GM23338 (cell line): ENCODE measurements at places on chromosomes 2 and 18. TPM values are rescaled to one million over a fixed set of nuclear protein-coding genes. Genes with fewer than 3 reads are reported as not detected.

PJVK gene
- 2.1 and 3.0 TPM in 2 replicates for total RNA-seq

REG1B gene
- not detected in 2 replicates for total RNA-seq

TXNDC2 gene
- total RNA-seq, result not detected in 2 replicates

PKP4 gene
- 66.7 and 92.3 TPM in 2 replicates for total RNA-seq

FEV gene
- not detected in 2 replicates for total RNA-seq

OSGEPL1 gene
- total RNA-seq, result 19.9 and 23.1 TPM in 2 replicates

PSMG2 gene
- 87.8 and 93.9 TPM in 2 replicates for total RNA-seq

RAPGEF4 gene
- 1.9 and 4.7 TPM in 2 replicates for total RNA-seq

SRSF7 gene
- total RNA-seq, result 251 and 274 TPM in 2 replicates

SPATA3 gene
- total RNA-seq, result not detected in 2 replicates

MPHOSPH10 gene
- 23.8 and 24.9 TPM in 2 replicates for total RNA-seq

GAREM2 gene
- 20.8 and 23.8 TPM in 2 replicates for total RNA-seq

SRBD1 gene
- 44.3 and 46.3 TPM in 2 replicates for total RNA-seq

- H3K4me3 ChIP-seq, result no peak overlapping the region
- no peak for DNase-seq
- no peaks in the 10 kb centered on the region for H3K27me3 ChIP-seq
- no peak overlapping the region for H3K27ac ChIP-seq
- no peaks in the 10 kb centered on the region for H3K36me3 ChIP-seq
Measured at GRCh38 chr2:3326182-3326537, 51.5 kb downstream of the EIPR1 start.

DNA sequence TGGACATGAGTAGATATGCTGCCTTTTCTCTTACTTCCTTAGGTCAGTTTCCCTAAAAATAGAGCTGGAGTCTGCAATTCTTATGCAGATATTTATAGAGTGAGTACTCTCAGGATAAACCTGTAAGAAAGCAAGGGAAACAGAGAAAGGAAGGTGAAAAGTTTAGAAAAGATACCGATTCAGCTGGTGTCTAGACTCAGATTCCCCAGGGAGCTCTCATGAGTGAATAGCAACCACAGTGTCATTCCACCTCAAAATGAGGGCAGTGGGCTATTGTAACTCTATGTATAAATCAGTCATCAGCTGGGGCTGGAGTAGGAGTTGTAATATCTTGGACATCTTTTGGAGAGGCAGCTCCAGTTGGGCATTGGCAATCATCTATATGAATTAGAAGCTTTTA is 1485.1 kb upstream of the TMEFF2 start:
- no peak overlapping the region for H3K4me3 ChIP-seq
- H3K4me1 ChIP-seq, result peaks cover 6% of the 10 kb centered on the region; the same call in 1 of the 2 replicates
- peak; percentile 26 for DNase-seq
- no peaks in the 10 kb centered on the region for H3K27me3 ChIP-seq
- H3K36me3 ChIP-seq, result no peaks in the 10 kb centered on the region

- no peaks in the 10 kb centered on the region; the same call in 1 of the 2 replicates for H3K36me3 ChIP-seq
- H3K27me3 ChIP-seq, result no peaks in the 10 kb centered on the region
- no peak overlapping the region for H3K4me3 ChIP-seq
- no peak overlapping the region for H3K27ac ChIP-seq
Measured at GRCh38 chr2:240813231-240813921, 6.6 kb downstream of the KIF1A start.

DNA sequence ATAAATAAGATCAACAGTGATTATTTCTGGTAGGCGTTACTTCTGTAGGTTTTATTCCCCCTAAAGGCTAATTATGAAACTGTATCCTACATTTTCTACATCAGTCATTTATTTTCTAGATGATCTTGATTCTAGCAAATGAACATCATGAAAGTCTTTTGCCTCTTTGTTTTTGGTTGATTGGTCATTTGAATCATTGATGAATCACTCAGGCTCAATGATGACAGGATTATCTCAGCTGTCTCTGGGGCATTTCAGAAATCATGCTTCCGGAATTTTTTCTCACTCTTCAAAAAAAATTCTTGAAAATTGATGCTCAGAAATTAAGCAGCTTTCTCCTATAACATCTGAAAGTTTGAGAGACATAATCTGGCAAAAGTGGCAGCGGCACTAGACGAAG is 298.9 kb upstream of the TCF4 start:
- no peaks in the 10 kb centered on the region for H3K4me1 ChIP-seq
- H3K36me3 ChIP-seq, result no peaks in the 10 kb centered on the region
- H3K27me3 ChIP-seq, result no peaks in the 10 kb centered on the region
- no peak overlapping the region for H3K4me3 ChIP-seq
- no peak overlapping the region for H3K27ac ChIP-seq

DNA sequence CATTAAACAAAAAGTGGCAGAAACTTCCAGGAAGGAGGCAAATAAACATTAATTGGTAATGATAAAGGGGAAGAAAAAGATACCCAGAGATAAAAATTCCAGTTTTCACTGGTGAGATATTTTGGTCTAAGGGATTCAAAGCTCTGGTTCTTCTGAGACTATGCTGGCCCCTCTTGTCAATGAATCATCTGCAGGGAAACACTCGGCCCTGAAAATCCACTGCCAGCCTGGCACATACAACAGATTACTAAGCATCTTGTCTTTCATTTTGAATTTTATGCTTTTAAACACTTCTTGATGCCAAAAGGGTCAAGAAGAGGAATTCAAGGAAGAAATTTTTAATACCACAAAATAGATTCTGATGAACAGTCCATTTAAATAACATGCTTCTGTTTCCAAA is 1603.8 kb upstream of the ZEB2 start:
- H3K4me3 ChIP-seq, result no peak overlapping the region
- no peak overlapping the region for H3K27ac ChIP-seq
- no peak for DNase-seq
- no peaks in the 10 kb centered on the region for H3K27me3 ChIP-seq
- H3K4me1 ChIP-seq, result no peaks in the 10 kb centered on the region

DNA sequence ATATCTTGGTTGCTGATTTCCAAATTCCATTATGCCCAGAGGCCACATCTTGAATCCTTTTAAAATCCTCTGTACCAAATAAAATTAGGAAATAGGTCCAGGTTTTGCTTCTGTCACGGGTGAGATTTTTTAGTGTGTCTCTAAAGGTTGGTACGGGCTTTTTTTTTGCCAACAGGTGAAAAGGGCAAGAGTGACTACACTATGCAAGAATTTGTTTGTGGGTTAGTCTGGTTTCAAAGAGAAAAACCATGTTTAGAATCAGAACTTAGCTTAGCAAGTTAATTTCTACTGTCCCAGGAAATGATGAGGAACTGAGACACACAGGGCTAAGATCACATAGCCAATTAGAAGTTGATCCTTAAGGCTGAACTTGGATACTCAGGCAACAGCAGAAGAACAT is 41.7 kb downstream of the POLR1A start:
- H3K27me3 ChIP-seq, result no peaks in the 10 kb centered on the region
- DNase-seq, result no peak
- H3K4me3 ChIP-seq, result no peak overlapping the region
- H3K4me1 ChIP-seq, result no peaks in the 10 kb centered on the region

GRCh38 chr2:119422360-119423107 is 9.1 kb upstream of the TMEM37 start:
- 0 out of 2 replicates have a peak, but pooled peaks cover 3% of the 10 kb centered on the region for H3K27me3 ChIP-seq
- peaks cover 7% of the 10 kb centered on the region for H3K4me1 ChIP-seq
- no peak overlapping the region for H3K27ac ChIP-seq
- H3K36me3 ChIP-seq, result no peaks in the 10 kb centered on the region; the same call in 1 of the 2 replicates

- DNase-seq, result no peak
- H3K4me1 ChIP-seq, result no peaks in the 10 kb centered on the region
- H3K27me3 ChIP-seq, result no peaks in the 10 kb centered on the region
- H3K4me3 ChIP-seq, result no peak overlapping the region
- H3K27ac ChIP-seq, result no peak overlapping the region
Measured at GRCh38 chr2:19671916-19672315, 229.9 kb downstream of the TTC32 start.

- H3K27me3 ChIP-seq, result no peaks in the 10 kb centered on the region
- H3K36me3 ChIP-seq, result no peaks in the 10 kb centered on the region
- no peak for DNase-seq
- no peak overlapping the region for H3K27ac ChIP-seq
Measured at GRCh38 chr18:43992741-43993140, 687.9 kb upstream of the SETBP1 start.

GRCh38 chr2:179048099-179048498 is 1.8 kb downstream of the CCDC141 start:
- H3K4me3 ChIP-seq, result no peak overlapping the region
- H3K27me3 ChIP-seq, result no peaks in the 10 kb centered on the region
- H3K27ac ChIP-seq, result no peak overlapping the region
- H3K36me3 ChIP-seq, result 0 out of 2 replicates have a peak, but pooled peaks cover 9% of the 10 kb centered on the region

DNA sequence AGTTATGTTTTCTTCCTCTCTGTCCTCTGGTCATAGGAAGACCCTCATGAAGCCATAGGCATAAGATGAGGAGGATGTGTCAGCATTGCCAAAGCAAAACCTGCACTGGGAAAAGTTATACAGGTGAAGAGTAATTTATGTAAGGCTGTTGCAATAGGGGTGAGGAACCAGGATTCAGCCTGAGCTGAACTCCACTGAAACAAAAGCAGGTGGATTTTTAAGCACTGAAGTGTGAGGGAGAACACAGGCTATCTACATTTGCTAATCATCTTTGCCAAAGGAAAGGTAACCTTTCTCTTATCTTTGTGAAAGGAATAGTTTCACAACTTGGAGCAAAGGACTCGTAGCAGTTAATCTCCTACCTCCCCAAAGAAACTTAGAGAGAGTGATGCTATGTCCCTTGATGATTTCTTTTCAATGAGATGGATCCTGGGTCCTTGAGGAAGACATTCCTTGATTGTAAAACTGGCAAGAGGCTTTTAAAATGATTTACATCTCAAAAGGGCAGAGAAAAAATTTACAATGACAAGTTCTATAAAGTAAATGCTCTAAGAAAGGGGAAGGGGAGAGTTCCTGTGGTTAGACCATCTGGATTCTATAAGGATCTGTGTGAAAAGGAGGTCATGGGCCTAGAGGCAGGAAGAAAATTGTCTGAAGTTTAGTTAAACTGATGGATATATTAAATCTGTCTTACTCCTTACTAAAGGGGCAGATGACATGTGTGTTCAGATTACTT is 385.4 kb upstream of the CDH7 start:
- H3K27ac ChIP-seq, result peak overlapping the region; percentile 86
- H3K36me3 ChIP-seq, result no peaks in the 10 kb centered on the region
- peaks cover 20% of the 10 kb centered on the region for H3K4me1 ChIP-seq
- H3K4me3 ChIP-seq, result no peak overlapping the region

GRCh38 chr2:224248944-224249371 is 152.9 kb downstream of the FAM124B start:
- H3K27ac ChIP-seq, result no peak overlapping the region
- H3K36me3 ChIP-seq, result no peaks in the 10 kb centered on the region
- no peak for DNase-seq
- no peaks in the 10 kb centered on the region for H3K27me3 ChIP-seq

DNA sequence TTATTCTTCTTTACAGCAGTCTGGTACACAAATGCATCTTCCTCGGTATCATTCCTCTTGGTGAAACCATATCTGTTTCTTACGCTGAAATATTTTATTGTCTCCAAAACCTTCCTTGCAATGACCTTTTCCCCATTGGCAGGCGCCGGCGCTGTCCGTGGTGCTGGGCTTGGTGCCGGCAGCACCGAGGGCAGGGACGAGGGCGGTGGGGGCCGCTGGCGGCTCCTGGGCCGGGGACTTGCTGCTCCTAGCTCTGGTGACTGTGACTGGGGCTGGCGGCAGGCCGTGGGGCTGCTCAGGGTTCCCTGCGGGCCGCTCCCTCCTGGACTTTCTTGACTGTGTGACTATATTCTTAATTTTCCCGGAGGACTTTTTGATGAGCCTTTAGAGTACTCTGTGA is 72.5 kb downstream of the GPR39 start:
- DNase-seq, result peak; percentile 73
- H3K36me3 ChIP-seq, result no peaks in the 10 kb centered on the region
- H3K27me3 ChIP-seq, result no peaks in the 10 kb centered on the region
- H3K4me3 ChIP-seq, result no peak overlapping the region
- no peak overlapping the region for H3K27ac ChIP-seq
- H3K4me1 ChIP-seq, result no peaks in the 10 kb centered on the region

- H3K27ac ChIP-seq, result no peak overlapping the region
- H3K4me3 ChIP-seq, result no peak overlapping the region
- DNase-seq, result no peak
- no peaks in the 10 kb centered on the region for H3K4me1 ChIP-seq
Measured at GRCh38 chr2:176534798-176535466, 265.7 kb downstream of the MTX2 start.

DNA sequence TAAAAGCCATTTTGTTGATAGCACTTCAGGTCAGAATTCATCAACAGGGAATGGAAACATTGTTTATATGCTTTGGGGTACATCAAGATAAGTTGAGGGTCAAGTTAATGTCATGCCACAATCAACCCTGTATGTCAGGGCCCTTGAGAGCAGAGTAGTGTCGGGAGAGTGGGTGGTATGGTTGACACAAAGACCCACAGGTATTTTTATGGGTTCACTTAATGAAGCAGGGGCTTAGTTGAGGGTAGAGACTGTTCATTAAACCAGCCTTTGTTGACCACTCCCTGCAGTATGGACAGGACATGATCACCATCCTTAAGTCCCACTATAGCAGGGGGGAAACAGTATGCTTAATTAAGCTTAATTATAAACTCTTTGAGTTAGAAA is 5.7 kb downstream of the RPL37A start:
- H3K36me3 ChIP-seq, result peaks cover 60% of the 10 kb centered on the region
- no peak overlapping the region for H3K4me3 ChIP-seq
- peaks cover 29% of the 10 kb centered on the region for H3K4me1 ChIP-seq
- no peak for DNase-seq

DNA sequence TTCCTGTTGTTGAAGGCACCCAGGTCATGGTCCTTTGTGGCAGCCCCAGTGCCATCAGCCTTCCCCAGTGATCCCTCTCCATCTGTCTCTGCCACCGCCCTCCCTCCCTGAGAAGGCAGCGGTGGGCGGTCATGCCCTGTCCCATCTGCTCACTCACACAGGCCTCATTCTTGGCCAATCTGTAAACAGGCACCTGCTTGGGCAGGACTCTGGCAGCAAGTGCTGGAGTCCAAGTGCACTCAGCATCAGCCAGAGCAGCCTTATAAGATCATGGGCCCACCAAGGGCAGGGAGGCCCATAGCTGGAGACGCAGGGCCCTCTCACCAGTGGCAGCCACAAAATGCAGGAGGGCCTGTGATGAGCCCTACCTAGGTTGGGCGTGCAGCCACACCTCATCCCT is 140.9 kb downstream of the TWIST2 start:
- H3K27me3 ChIP-seq, result no peaks in the 10 kb centered on the region
- H3K36me3 ChIP-seq, result no peaks in the 10 kb centered on the region
- no peak for DNase-seq

GRCh38 chr18:9570255-9570654 is 44.1 kb downstream of the PPP4R1 start:
- no peaks in the 10 kb centered on the region for H3K27me3 ChIP-seq
- no peaks in the 10 kb centered on the region; the same call in 1 of the 2 replicates for H3K36me3 ChIP-seq
- H3K27ac ChIP-seq, result no peak overlapping the region
- DNase-seq, result no peak
- peaks cover 11% of the 10 kb centered on the region for H3K4me1 ChIP-seq

GRCh38 chr2:204900910-204901309 is 355.6 kb downstream of the PARD3B start:
- no peak overlapping the region for H3K4me3 ChIP-seq
- H3K27me3 ChIP-seq, result no peaks in the 10 kb centered on the region
- no peaks in the 10 kb centered on the region for H3K4me1 ChIP-seq
- H3K36me3 ChIP-seq, result no peaks in the 10 kb centered on the region

- no peak for DNase-seq
- H3K27ac ChIP-seq, result no peak overlapping the region
- no peaks in the 10 kb centered on the region for H3K36me3 ChIP-seq
- H3K4me1 ChIP-seq, result no peaks in the 10 kb centered on the region
- H3K4me3 ChIP-seq, result no peak overlapping the region
Measured at GRCh38 chr2:105138643-105139042, 100.8 kb downstream of the MRPS9 start.
